ENCODE measurements at places on chromosomes 2 and 18. TPM values are rescaled to one million over a fixed set of nuclear protein-coding genes. Genes with fewer than 3 reads are reported as not detected.

DNA sequence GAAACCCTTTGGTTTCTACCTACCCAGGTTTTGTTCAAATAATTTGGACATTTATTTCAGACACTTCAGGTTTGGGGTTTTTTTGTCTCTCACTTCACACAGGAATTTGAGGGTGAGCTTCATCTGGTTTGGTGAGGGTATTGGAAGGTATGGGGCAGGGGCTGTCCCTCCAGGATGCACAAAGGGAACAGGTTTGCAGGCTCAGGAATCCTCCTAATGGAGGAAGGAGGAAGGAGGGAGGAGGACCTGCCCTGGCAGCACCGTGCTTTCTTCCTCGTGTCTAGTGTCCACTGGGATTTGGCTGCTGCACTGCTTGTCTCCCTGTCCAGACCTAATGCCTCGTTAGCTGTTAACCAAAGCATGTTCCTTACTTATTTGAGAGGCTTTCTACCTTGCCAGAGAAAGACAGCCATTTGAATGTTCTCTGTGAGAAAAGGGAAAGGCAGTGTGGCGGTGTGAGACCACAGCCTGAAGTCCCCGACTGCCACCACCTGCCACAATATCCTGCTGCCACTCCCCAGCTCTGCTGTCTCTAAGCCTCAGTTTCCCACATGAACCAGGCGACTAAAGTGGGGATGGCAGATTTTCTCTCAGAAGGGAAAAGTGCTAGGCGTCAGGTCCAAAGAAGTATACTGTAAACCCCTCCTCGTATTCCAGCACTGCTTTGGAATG, 2.2 kb upstream of the SLC4A5 start:
- DNase-seq, result no peak

GRCh38 chr18:56351911-56352500, 286.4 kb downstream of the TXNL1 start:
- DNase-seq, result no peak

- DNase-seq, result no peak
These were observed 342.6 kb upstream of the KLHL29 start for GRCh38 chr2:23042216-23042906.

The IMPACT gene
- 32.7 TPM for total RNA-seq

DNA sequence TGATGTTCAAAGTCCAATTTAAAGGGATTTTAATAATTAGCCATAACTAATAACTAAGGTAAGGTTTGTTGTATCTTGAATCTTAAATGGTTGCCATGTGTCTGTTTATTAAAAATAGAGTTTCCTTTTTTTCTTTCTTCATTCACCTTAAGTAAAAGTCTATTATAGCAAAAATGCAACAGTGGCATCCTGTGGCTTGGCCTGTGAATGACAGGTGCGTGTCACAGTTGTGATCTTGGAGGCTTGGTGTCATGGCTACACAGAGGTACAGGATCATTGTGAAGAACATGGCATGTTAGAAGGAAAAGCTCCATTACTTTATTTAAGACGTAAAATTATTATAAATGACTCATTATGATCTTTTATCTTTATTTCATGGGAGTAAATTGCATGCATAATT, 246.1 kb downstream of the BCL2 start:
- DNase-seq, result no peak

Measured in neural crest cell (in vitro differentiated cells).